ENCODE measurements at places on chromosomes 5 and 9.

GRCh38 chr5:131256507-131256823 is 7.4 kb upstream of the CDC42SE2 start:
- DNase-seq, result no peak

- no peak for DNase-seq
Measured at GRCh38 chr5:124659798-124660197, 86.6 kb downstream of the ZNF608 start.

DNA sequence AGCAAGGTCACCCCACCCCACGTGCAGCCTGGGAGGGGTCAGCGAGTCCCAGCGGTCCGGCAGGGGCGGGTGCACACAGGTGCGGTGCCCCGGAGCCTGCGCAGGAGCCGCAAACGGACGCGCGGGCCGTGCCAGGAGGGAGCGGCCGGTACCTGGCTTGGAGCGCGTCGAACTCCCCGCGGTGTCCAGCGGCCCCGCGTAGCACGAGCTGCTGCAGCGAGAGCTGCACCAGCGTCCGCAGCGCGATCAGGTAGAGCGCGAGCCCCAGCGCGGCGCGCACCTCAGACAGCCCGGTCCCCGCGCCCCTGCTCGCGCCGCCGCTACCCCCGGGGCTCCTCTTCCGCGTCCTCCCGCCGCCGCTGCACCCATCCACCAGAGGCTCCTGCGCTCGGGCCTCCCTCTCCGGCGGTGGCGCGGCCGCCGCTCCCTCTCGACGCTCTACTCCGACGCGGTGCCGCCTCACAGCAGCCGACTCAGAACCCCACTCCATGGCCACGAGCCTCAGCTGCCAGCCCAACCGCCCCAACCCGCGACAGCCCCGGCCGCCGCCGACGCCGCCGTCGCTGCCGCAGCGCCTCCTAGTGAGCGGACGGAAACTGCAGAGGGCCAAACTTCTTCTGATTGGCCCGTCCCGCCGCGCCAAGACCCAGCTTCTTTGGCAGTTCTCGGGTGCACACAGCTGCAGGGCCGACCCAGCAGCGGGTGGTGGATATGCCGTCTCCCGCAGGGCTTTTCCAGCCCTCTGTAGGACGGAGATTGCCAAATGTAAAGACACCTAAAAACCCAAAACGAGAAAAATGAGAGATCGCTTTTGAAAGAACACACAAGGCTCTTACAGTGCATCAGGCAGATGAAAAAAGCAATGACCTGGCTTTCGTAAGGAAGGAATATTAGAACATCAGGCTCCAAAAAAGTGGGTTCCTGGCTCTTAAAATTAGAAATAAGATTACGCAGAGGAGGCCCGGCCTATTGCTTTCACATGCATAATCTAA is at the start of gene ERMP1:
TSS of gene ERMP1 (minus strand) at position 580 of the 992 bp plus-strand sequence. CDS start at position 490, 90 bp downstream.
- no peak for DNase-seq

DNA sequence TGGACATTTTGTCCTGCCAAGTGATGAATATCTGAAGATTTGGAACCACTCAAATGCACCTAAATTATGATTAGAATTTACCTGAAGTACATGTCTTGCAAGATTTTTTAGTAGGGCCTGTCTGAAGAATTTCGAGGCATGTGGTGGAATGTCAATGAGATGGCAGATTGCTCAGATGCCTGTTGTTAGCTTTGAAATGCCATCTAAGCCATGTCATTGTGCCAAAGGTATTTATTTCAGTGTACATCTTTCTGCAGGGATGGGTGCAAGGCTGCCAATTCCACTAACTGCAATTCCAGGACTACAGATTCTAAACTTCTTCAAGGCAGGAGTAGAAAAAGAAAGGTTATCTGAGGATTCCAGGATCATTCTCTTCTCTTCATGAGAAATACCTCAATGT is 9.1 kb upstream of the GNAQ start:
- no peak for DNase-seq

- DNase-seq, result no peak
Measured at GRCh38 chr9:38339087-38339486, 53.4 kb upstream of the ALDH1B1 start.

DNA sequence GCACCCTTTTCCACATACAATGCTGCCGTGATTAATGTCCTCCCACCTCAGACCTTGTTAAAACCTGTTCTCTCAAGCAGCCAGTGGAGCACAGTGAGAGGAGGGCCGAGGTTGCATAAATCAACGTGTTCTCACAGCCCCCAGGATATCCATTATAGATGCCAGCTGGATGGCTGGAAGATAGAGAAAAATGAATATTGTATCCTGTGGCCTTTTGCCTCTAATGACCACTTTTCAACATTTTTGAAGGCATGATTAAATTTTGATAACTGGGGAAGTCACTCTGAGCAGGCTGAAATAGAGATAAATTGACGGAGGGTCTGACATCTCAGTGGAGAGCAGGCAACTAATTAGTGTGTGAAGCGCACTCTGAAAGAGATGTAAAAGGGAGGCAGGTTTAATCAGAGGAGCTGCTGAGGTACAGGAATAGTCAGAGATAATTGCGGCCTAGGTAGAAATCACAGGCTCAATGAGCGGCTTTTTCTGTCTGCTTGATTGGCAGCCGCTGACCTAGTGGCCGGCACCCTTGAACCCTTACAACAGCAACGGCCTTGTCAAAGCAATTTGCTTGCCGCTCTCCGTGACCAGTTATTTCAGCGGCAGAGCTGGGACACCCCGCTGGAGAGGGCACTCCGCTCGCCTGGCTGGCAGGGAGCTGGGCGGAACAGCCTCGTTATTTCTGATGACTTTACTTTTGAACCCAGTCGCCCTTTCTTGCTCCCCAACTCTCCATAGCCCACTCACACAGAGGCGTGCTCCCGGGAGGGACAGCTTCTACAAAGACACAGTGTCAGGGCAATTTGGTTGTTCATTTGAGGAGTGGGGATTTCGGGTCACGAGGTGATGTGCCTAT is 560.7 kb downstream of the PSAT1 start:
- no peak for DNase-seq

DNA sequence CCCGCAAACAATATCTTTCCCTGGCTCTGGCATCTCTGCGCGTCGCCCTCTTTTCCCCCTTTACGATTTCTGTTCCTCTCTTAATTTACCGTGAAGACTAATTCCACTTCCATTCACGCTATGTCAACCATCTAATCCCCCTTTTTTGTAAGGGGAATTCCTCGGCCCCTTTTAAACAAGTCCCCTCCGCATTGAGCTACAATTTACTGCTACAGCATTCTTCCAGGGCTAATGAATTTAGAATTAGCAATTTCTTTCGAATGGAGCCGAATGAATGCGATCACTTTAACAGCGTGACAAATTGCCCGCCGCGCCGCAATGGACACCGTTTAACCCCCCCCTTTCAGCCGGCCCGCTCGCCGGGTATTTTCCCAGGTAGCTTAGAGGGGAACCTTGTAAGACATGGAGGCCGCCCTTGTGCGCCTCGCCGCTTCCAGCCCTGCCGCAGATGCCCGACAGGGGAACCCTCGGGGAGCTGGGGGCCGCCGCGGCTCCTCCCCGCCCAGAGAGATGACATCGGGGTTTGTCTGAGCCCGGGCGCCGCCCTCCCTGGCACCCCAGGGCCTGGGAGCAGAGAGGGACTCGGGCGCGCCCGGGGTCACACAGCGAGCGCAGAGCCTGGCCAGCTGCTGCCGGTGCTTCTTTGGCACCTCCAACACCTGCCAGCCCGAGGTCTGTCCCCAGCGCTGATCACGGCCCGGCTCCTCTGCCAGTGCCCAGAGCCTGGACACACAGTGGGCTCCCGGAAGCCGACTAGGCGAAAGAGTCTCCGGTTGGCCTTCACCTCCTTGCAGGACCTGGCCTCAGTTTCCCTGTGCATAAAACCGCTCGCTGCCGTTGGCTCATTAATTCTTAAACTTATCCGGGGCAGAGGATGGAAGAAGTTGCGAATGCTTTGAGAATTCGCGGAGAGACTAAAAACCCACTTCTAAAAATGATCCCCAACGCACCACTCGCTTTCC is 1.3 kb downstream of the PRDM12 start:
- no peak for DNase-seq

DNA sequence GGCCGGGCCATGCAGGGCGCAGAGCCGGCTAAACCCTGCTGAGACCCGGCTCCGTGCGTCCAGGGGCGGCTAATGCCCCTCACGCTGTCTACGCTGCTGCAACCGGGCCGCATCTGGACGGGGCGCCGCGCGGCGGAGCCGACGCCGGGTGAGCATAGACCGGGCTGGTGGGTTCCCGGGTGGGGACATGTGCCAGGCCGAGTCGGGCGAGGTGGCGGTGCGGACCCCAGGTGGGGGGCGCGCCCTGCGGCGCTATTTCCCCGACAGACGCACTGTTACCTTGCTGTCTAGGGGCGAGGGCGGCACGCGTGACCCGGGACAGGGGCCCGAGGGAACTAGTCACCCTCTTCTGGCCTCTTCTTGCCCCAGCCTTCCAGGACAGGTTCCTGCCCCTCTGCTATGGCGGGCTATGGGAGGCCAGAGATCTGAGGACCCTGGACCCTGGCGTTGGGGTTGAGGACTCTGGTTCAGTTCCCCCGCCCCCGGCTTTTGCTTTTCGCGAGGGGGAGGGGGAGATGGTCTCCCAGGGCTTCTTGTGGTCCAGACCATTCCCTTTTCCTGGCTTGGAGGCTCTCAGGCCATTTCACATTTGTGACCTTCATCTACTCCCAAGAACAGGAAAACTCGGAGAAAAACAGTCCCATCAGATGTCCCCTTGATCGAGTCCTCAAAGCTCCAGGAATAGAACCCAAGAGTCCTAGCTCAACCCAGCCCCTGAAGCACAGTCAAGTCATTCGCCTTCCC is 536 bp downstream of the SLC27A4 start:
- DNase-seq, result no peak

GRCh38 chr5:141051521-141051866 is 320 bp downstream of the PCDHB1 start:
- DNase-seq, result no peak

DNA sequence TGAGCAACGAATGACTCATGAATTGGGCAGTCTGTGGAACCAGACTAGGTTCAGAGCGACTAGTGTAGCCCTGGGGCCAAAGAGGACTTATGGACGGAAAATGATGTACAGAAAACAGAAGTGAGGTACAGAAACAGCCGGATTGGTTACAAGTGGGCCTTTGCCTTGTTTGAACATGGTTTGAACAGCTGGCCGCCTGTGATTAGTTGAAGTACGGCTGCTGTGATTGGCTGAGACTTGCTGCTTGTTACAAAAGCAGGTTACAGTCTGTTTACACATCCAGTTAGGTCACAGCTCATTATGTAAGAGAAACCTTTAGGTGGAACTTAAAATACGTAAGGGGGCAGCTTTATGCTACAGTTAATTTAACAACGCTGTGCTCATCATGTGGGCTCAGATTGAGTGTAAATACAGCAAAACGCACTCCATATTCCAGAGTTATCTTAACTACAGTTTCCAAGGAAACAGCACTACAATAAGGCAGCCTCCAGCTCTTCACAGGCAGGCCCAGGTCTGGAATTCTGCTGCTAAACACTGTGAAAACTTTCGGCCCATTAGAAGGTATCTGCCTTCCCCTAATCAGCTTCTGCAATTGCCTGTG is 6.5 kb downstream of the AMACR start:
- DNase-seq, result no peak
